ENCODE measurements at places on chromosomes 7 and 10.

GRCh38 chr10:132945894-132946255, 3.5 kb upstream of the CFAP46 start:
- DNase-seq, result no peak

GRCh38 chr10:124622158-124622557, 122.0 kb downstream of the FAM53B start:
- no peak for DNase-seq

DNA sequence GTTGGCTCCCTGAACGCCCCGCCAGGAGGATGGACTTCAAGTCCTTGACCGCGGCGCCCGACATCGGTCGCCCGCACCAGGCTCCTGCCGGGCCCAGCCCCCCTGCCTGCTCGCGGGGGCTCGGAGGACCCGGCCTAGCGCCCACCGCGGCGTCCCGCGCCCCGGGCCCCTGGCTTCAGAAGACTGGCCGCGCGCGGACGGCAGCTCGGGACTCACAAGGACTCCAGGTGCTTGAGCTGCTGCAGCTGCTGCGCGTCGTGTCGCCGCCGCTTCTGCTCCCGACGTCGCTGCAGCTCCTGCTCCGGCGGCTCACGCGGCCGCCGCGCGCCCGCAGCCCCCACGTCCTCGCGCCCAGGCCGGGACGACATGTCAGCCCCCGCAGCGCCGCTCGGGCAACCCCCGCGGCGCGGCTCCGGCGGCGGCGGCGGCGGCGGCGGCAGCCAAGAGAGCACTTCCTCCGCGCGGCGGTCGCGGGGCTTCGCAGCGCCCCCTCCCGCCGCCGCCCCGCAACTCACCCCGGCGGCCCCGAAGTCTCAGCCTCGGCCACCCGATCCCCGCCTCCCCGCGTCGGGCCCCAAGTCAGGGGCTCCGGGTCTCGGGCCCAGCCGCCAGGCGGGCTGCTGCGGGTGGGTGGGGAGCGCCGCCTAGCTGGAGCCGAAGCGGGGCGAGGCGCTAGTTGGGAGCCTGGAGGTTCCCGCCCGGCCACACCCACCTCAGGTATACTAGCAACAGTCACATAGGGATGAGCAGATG, at the start of gene RP9:
Gene RP9, minus strand, starts transcription at position 400 of the 753 bp plus-strand sequence. Its CDS starts 32 bp downstream, at position 368.
- DNase-seq, result peak; percentile 70

DNA sequence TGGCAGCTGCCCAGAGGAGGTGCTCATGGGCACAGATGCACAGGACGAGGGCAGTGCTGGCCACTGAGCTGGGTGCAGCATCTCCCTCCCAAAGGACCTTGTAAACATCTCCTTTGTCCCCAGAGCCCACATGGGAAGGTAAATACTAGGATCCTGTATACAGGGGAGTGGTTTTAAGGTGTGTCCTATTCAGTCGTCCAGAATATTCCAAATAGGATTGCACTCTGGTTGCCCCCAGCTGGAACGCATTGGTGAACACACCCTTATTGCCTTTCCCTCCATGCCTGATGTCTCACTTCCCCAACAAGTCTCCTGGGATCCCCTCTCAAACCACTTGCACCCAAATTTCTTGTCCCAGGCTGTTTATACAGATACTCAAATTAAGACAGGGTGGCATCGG, 152.0 kb upstream of the PCBD1 start:
- no peak for DNase-seq

GRCh38 chr7:45921699-45922519, 837 bp upstream of the IGFBP3 start:
- peak; percentile 20 for DNase-seq

- DNase-seq, result no peak
These were observed 1.8 kb downstream of the CHRM2 start for GRCh38 chr7:136869991-136870865.

DNA sequence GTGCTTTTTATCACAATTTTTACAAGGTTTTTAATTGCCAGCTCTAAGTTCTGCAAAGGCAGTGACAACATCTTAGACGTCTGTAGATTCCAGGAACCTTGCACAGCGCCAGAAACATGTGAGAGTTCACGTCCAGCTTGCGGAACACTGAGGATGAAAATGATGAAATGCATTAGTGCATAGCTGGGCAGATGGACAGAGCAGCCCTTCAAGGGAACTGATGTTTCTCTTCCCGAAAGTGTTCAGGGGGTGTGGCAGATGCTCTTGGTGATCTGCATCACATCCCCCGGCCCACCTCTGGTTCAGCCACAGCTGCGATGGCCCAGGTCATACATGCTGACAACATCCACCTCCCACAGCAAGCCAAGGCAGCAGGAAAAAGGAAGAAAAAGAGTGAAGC, 40.9 kb downstream of the ITIH5 start:
- DNase-seq, result no peak

DNA sequence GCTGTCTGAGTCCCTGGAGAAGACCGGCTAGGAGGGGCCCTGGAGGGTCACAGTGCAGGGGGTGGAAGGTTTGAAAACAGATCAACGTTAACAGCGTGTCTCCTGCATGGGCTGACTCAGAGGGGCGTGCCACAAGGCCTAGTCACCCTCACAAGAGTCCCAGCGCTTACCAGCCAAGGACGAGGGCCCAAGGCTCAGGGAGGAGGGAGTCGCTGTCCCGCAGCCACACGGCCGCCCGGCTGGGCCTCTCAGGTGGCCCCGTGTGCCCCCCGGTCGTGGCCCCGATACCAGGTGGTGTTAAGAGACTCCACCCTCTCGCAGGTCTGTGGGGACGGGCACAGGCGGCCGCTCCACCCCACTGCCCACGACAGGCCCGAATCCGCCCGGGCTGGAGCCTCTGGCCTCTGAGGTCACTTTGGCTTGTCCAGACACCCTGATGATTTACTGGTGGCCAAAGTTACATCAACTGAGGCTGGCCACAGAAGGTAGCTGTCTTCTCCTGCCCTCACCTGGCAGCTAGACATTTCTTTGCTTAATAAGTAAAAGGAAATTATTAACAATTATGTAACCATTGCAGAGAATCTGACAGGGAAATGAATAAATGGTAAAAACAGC, 34.0 kb downstream of the FAM20C start:
- DNase-seq, result no peak

GRCh38 chr7:51142741-51143385, 173.7 kb downstream of the COBL start:
- DNase-seq, result no peak

GRCh38 chr10:25457552-25457951, 282.8 kb downstream of the GPR158 start:
- no peak for DNase-seq

DNA sequence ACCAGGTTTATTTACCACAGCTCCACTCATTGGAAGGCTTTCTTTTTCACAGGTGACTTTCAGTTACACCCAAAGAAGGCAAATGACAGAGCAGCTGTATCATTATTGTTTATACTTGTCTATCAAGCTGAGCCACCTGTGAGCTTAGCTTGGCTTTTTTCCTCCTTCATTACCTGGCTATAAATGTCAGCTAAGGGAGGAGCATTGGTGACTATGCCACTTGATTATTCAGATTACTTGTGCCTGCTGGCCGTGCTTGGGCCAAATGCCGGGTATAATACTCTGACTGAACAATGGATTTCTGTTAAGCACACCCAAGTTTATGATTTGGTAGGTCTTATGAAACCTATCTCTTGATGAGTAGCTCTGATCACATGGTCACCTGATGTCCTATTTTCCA, 9.9 kb upstream of the GNAT3 start:
- no peak for DNase-seq

- no peak for DNase-seq
These were observed 10.1 kb upstream of the SLC29A3 start for GRCh38 chr10:71308985-71309384.

GRCh38 chr10:23692736-23693135, 253.9 kb downstream of the OTUD1 start:
- no peak for DNase-seq

GRCh38 chr10:5530846-5531557, 6.2 kb downstream of the CALML3 start:
- no peak for DNase-seq

GRCh38 chr10:118955951-118956801, 73.3 kb upstream of the NANOS1 start:
- no peak for DNase-seq

GRCh38 chr7:41779918-41780317, 77.0 kb upstream of the INHBA start:
- no peak for DNase-seq

DNA sequence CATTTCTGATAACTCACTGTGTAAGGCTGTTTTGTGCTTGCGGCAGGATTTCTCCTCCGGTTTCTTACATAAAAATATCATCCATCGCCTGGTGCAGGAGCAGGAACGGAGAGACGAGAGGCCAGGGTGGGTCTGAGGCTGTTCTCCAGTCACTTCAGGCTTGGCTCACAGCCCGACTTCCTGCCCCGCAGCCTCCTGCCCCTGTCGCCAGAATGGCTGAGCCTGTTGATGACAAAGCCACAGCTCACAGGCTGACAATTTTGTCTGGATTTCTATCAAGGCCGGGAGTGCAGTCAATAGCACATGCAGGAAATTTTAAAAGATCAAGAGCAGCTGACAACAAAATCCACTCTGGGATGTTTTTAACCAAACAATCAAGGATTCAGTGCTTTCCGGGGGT, 229.7 kb upstream of the ZNF32 start:
- DNase-seq, result no peak

DNA sequence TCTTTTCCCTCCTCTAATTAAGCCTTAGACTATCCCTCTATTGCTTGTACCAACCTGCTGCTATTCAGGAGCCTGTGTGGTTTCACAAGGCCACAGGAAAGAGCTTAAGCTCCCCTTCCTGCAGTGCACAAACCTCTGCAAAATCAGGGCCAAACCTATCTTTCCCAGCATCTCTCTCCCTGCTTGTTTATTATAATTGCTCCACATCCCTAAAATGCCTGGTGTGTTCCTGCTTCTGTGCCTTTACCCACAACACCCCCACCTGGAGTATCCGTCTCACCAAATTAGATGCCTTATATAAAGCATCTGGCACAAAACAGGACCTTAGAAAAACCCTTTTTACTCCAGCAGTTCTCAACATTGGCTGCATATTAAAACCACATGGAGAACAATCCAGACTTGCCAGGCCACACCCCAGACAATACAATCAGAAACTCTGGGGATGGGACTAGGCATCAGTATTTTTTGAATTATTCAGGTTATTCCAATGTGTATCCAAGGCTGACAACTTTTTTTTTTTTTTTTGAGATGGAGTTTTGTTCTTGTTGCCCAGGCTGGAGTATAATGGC, 16.7 kb downstream of the SEC31B start:
- no peak for DNase-seq

DNA sequence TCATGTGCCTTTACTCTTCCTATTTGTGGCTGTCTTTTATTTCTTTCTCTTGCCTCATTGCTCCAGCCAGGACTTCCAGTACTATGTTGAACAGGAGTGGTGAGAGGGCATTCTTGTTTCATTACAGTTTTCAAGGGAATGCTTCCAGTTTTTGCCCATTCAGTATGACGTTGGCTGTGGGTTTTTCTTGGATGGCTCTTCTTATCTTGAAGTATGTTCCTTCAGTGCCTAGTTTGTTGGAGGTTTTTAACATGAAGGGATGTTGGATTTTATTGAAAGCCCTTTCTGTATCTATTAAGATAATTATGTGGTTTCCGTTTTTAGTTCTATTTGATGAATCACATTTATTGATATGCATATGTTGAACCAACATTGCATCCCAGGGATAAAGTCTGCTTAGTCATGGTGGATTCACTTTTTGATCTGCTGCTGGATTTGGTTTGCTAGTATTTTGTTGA, 96.8 kb downstream of the GLCCI1 start:
- no peak for DNase-seq

GRCh38 chr7:1601956-1602355, 32.1 kb upstream of the PSMG3 start:
- no peak for DNase-seq

DNA sequence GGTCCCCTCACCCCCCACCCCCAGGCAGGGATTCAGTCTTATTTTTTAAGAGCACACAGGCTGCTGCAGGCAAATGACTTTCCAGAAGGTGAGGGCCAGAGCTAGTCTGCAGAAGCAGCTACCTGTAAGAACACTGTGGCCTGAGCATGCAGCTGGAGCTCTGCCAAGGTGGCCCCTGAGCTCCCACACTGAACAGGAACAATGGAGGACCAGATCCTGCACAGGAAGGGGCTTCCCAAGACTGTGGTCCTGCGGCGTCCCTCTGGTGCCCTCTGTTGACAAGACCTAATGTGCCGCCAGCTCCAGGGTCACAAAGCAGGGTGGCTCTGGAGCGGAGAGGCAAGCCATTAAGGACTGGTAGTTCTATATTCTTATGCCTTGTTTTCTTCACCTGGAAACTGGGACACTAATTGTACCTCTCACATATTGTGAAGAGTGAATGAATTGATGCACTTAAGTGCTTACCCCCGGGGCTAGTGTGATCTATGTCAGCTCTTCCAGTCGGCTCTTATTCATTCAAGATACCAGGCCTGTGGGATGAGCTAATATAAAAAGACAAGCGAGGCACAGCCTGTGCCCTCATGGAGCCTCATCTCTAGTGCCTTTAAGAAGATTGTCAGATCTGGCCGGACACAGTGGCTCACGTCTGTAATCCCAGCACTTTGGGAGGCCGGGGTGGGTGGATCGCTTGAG, 8.0 kb upstream of the BEND7 start:
- DNase-seq, result no peak

DNA sequence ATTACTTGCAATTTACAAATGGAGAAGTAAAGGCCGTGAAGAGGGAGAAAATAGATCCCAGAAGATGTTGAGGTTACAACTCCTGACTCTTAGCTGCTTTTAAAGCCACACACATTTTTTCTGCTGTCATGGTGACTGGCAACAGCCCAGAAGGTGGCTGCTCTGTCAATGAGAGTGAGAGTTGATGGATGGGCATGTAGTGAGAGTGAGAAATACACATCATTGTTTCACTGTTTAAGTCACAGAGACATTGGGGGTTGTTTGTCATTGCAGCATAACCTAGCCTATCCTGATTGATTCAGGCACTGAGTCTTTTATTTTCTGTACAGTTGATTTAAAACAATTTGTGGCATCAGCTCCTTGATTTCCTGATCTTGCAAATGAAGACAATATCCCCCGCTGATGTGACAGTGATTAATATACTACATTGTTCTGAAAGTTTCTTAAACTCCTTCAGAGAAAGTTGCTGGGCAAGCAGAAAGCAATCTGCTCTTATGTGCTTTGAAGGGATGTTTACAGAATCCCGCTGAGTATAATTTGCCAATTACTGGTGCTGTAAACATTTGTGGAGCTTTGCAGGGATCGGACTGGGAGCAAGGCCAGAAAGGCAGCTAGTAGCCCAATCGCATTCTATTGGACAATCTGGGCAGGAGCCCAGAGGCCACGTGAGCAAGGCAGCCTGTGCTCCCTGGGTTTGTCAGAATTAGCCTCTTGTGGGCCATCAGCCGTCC, 229.6 kb downstream of the PRPF18 start:
- no peak for DNase-seq

All from CD4-positive, alpha-beta T cell treated with Interleukin-4 for 4 hours (primary cell).